ENCODE measurements at places on chromosomes 16 and 17.

DNA sequence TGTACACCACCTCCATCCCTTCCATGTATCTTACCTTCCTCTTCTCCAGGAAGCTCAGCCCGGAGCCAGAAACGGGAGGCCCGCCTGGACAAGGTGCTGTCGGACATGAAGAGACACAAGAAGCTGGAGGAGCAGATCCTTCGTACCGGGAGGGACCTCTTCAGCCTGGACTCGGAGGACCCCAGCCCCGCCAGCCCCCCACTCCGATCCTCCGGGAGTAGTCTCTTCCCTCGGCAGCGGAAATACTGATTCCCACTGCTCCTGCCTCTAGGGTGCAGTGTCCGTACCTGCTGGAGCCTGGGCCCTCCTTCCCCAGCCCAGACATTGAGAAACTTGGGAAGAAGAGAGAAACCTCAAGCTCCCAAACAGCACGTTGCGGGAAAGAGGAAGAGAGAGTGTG lies 756 bp upstream of the MVP start:
- no peak for DNase-seq

DNA sequence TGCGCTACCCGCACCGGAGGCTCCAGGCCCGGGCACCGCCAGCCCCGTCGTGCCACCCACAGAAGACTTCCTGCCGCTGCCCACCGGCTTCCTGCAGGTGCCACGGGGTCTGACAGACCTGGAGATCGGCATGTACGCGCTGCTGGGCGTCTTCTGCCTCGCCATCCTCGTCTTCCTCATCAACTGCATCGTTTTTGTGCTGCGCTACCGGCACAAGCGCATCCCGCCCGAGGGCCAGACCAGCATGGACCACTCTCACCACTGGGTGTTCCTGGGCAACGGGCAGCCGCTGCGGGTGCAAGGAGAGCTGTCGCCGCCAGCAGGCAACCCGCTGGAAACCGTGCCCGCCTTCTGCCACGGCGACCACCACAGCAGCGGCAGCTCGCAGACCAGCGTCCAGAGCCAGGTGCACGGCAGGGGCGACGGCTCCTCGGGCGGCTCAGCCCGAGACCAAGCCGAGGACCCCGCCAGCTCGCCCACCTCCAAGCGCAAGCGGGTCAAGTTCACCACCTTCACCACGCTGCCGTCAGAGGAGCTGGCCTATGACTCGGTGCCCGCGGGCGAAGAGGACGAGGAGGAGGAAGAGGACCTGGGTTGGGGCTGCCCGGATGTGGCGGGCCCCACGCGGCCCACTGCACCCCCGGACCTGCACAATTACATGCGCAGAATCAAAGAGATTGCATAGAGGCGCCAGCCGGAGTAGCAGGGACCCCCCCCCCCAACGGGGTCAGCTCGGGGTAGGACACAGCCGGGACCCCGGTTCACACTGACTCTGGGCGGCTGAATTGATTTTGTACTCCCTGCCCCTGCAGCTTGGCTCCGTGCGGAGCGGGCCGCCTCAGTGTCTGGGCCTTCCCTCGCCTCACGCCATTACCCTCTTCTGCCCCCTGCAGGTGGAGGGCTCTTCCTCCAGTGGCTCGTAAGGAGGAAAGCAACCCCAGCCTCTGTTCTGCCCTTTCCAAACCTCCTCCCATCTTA lies 58.5 kb downstream of the TMEM132E start:
- DNase-seq, result peak; percentile 92

GRCh38 chr16:27430512-27430911 lies 28.5 kb downstream of the IL21R start:
- DNase-seq, result peak; percentile 10

DNA sequence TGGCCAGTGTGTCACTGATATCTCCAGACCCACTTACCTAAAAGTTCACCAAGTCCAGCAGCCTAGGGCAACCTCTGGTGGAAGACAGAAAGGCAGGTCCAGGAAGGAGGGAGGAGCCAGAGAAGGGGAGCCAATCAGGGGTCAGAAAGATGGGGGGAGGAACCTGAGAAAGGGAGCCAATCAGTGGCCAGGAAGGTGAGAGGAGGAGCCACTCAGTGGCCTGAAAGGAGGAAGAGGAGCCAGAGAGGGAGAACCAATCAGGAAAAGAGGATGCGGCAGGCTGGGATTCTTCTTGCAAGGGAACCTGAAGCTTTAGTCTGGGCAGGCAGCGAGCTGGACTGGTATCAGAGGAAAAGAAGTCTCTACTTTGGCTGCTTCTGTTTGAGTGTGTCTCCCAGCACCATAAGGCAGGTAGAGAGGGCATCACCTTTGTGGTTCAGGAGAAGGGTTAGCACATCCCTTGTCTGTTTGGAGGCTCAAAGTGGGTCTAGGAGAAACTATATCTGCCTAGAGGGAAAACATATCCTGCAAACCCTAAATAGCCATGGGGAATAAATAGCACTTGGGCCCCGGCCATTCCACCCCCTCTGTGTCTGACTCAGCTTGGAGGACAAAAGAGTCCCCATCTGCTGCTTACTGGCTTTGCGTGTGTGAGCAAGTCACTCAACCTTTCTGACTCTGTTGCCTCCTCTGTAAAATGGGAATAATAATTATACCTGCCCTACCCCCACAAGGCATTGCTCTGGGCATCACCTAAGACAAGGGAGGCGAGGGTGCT lies 43.4 kb upstream of the CRHR1 start:
- DNase-seq, result peak; percentile 99

GRCh38 chr16:5025171-5025632 lies 8.5 kb downstream of the NAGPA start:
- DNase-seq, result peak; percentile 85
